ENCODE measurements at places on chromosomes 7 and 10.

- DNase-seq: no peak
These were observed 77.9 kb downstream of the PARD3 start for GRCh38 chr10:34736976-34737771.

- no peak for DNase-seq
These were observed 275.0 kb downstream of the PTEN start for GRCh38 chr10:88138319-88138848.

- DNase-seq: no peak
These were observed 368.9 kb downstream of the FRMD4A start for GRCh38 chr10:13961853-13962252.

DNA sequence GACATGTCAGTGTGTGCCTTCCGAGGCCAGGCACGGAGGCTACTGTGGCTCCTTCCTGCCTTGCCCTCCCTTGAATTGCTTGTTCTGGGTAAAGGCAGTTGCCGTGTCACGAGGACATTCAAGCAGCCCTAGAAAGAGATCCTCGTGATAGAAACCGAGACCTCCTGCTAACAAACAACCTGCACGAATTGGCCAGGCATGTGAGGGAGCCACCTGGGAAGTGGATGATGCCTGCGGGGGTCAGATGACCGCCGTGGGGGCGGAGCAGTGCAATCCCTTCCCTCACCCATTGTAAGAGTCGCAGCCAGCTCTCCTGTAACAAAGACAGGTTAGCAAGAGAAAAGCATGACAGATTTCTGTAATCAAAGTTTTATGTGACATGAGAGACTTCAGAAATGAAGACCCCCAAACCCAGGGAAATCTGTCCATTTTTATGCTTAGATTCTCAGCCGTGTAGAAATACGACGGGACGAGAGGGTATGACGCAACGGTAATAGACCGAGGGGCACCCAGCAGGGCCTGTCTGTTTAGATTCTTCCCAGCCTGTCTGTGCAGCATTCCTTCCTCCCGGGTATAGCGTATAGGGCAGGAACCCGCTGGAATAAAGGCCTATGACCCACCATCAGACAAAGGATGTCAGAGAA lies 241.7 kb downstream of the GATA3 start:
- DNase-seq: no peak

GRCh38 chr10:22727663-22728062 lies 13.3 kb upstream of the PIP4K2A start:
- no peak for DNase-seq

DNA sequence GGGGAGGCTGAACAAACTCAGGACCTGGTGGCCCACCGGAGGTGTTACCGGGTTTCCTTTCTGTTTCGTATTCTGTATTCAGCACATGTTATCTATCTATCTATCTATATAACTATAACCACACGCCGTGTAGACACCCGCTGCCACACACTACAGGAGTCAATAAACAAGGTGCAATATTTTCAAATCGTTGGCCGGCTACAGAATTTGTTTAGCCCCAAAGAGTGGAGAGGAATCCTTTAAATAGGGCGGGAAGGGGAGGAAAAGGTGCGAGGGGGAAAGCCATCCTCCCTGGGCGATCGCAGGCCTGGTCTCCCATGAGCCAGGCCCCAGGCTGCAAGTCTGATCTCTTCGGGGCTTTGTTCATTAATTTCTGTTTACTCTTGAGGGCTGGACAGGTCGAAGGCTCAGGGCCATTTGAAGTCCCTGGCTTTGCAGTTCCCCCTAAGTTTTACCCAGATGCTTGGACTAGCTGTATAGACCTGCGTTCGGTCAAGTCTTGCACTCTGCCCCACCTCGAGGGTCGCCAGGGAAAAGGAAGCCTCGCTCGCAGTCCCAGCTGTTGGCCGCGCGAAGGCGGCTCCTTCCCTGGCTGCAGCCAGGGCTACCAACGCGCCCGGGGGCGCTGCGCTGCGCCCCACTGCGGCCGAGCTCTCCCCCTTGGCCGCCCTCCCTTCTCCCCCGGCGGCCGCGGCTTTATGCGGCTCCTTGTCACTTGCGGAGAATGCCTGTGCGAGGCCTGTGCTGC lies 3.8 kb downstream of the NKX2-3 start:
- no peak for DNase-seq

DNA sequence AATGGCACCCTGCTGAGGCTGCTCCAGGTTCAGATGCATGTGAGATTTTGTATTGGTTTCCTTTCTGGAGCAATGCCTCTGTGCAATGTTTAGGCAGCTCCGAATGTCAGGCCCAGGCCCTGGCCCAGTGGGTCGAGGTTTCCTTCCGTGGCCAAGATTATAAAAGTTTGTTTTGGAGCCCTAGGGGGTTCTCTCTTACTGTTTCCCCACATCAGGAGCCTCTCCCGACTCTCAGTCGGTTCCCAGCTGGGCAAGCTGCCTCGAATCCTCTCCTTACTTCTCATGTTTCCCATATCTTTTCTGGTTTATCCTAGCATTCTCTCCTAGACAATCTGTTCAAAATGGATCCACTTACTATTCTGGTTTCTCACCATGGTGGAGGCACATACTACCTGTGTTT lies 11.0 kb downstream of the TMEM140 start:
- no peak for DNase-seq

DNA sequence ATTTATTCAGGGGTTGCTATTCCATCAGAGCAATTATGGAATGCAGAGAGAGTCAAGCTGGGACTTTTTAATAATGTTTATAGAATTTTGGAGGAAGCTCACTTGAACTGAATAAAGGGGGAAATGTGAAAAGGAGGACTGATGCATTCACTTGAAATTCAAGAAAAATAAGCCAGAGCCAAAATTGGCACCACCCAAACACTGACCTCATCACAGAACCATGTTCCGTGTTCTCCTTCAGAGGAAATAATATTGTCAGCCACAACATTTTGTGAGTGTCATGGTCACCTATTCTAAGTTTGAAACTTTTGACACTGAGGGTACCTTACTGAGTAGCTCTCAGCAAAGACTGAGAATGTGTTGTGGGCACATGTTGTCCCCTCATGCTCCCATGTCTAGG lies 207.0 kb downstream of the ANK3 start:
- no peak for DNase-seq

GRCh38 chr10:31961277-31962074 lies 32.8 kb upstream of the ARHGAP12 start:
- no peak for DNase-seq

GRCh38 chr7:26191974-26192479 lies 8.5 kb downstream of the HNRNPA2B1 start:
- DNase-seq: no peak

DNA sequence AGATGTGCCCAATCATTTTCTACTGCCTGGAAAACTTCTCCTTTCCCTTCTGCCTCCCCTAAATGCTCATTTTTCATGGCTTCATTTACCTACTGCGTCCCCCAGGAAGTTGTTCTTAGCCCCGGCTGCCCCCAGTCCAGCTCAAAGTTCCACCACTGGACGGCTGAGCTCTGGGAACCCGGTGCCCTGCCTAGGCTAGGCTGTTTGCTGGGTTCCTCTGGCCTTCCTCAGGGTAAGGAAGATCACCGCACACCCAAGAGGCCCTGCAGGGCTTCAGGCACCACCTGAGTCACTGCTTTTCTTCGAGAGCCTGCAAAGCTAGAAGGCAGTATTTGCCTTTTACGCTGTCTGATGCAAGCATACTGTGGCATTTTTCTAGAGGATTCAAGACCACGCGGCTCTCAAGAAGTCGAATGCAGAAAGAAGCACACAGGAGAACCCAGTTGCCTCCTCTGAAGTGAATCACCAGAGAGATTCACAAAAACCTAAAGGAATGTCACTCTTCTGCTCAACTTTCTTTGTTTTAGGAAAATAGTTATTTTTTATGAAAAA lies 46.7 kb upstream of the ZMIZ1 start:
- no peak for DNase-seq

GRCh38 chr7:83366629-83367028 lies 203.9 kb upstream of the PCLO start:
- DNase-seq: no peak

DNA sequence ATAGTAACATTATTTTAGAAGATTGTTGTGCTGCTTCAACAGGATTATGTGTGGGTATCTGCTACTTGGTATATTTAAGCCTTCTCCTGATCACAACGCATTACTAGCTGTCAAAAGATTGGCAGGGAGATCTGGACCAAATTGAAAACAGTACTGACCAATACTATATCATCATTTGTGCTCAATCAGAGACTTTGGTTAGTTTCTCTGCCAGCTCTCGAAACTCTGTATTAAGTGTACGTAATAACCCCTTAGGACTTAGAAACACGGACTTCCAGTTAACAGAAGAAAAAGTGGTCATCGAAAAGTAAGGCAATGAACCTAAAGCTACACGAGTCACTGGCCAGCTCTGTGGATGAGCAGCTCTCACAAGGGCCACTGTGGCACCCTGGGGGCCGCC lies 146.0 kb downstream of the EVX1 start:
- DNase-seq: no peak

DNA sequence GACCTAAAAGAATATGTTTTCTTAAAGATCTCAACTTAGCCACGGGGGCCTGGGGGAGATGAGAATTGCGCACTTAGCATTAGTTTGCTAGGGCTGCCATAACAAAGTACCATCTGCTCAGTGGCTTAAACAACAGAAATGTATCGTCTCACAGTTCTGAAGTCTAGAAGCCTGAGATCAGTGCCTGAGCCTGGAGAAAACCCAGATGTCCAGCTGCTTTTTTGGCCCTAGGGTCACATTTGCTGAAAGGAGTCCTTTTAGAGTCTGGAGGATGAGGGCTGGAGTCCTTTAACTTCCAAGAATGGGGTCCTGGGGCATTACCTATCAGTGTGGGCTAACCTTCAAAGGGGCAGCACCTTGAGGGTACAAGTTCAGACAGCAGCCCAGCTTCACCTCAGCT lies 48.2 kb downstream of the SMURF1 start:
- DNase-seq: no peak

DNA sequence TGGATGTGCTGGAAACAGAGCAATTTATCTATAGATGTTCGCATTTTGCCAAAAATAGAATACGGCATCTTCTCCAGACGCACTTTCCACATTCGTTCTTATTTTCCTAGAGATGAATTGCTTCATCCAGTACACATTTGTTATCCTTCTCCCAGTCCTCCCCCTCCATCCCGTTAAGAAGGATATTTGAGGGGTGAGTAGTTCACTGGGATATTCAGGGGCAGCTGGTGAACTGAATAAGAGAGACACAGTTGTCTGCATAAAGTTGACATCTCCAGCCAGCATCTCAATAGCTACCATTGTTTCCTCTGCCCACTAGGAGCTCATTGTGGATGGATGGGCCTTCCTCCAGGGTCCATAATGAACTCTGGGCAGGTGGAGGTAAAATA lies 456.8 kb upstream of the NRP1 start:
- DNase-seq: no peak

DNA sequence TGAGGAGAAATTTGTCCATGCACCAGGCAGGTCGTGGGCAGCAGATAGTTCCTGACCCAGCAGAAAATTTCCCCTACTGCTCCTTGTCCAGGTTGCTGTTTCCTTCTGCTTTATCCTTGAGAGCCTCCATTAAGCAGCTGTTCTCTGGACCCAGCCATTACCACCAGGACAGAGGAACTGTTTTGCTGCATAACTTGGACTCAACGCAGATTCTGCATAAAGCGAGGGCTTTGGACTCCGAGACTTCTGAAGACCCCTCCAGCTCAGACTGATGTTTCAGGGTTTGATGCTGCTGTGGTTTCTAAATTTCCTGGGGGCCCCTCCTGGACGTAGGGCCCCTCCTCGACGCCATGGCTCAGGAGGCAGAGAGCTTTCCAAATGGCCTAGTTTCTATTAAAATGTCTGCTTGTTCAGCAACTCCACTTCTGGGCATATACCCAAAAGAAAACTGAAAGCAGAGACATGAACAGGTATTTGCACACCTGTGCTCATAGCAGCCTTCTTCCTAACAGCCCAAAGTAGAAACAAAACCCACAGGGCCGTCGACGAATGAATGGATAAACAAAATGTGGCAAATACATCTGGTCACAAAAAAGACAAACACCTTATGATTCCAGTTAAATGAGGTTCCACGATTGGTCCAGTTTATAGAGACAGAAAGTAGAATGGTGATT lies 28.3 kb upstream of the LMTK2 start:
- DNase-seq: no peak

- DNase-seq: no peak
These were observed 66.5 kb downstream of the SHH start for GRCh38 chr7:155745737-155746136.

- no peak for DNase-seq
These were observed 188.0 kb downstream of the KCND2 start for GRCh38 chr7:120460949-120461348.

GRCh38 chr10:70690589-70690988 lies 18.3 kb downstream of the ADAMTS14 start:
- DNase-seq: no peak

GRCh38 chr10:67385089-67385488 lies 310.9 kb downstream of the CTNNA3 start:
- DNase-seq: no peak

DNA sequence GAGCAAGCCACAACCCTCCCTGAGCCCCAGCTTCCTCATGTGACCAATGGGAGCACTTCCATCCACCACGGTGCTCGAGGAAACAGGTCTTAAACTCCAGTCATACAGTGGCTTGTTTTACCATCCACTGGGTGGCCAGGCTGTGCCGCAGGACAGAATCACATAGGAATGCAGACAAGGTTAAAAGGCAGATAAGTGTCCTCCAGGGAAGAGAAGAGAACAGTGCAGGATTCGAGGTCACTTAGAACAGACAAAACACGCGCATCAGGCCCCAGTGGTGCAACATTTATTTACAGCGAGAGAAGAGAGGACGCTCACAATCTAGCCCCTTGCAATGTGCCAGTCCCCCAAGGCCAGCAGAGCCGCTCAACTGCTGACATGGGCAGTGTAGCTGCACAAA lies 92.8 kb downstream of the TMEM130 start:
- no peak for DNase-seq

- no peak for DNase-seq
These were observed 63.5 kb downstream of the LGI1 start for GRCh38 chr10:93821051-93821772.

DNA sequence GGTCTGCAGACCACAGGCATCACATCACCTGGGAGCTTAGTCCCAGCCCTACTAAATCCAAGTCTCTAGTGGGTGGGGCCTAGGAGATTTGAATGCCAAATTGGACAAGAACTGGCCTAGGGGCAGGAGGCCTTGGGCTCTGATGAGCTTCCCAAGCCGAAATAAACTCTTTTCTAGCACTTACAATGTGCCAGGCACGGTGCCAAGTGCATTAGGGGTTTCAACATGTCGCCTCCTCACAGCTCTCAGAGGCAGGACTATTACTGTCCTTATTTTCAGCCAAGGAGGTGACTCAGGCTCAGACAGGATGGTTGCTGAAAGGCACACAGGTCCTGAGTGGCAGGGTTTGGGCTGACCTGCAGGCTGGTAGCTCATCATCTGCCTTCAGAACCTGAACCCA lies 9.2 kb upstream of the CPA1 start:
- no peak for DNase-seq

DNA sequence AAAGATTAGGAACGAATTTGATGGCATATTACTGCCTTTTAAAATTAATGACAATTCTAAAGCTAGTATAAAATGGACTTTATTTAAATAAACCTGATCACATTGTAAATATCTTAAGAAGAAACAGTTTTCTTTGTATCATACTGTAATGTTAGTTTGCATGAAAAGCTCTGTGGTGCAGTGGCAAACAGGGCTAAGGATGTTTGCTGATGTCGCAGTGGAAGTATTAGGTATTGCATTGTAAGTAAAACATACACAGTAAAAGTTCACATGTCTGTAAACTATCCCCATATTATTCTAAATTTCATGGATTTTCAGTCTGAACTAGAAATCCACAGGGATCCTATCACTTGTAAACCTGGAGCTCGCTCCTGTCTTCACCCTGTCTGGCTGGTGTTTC lies 252.6 kb upstream of the ZNF32 start:
- no peak for DNase-seq
